Keratinocyte (primary cell): ENCODE measurements at places on chromosomes 2 and 18.
A peak's percentile ranks its signal among the peaks of the same experiment; 100 is the strongest.

- DNase-seq: no peak
Observed at GRCh38 chr2:55771612-55772011, 78.0 kb upstream of the PNPT1 start.

- DNase-seq: no peak
Observed at GRCh38 chr2:168853471-168853870, 36.8 kb downstream of the SPC25 start.

GRCh38 chr2:187542123-187542522 is 12.1 kb downstream of the TFPI start:
- DNase-seq: no peak

- peak; percentile 83 for DNase-seq
Observed at GRCh38 chr18:23719634-23720201, 30.5 kb downstream of the LAMA3 start.

GRCh38 chr2:42238644-42239288 is 69.6 kb downstream of the EML4 start:
- DNase-seq: no peak

DNA sequence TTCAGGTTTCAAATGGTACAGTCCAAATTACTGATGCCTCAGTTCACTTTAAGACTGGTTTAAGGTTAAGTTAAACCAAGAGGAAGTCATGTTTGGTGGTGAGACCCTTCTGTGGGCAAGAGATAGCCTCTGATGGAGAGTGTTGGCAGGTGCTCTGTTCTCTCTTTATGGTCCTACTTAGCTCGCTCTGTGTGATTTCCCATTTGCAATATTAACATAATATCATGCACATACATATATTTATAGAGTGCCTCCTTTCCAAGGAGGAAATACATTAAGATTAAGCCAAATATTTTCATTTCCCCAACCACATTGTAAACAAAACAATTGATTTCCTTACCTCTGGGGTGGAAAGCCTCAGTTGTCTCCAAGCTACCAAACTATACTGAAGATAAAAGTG is 222.4 kb downstream of the PIK3C3 start:
- DNase-seq: no peak

GRCh38 chr2:47004905-47005495 is 89.4 kb upstream of the MCFD2 start:
- no peak for DNase-seq
